ENCODE measurements at places on chromosomes 5 and 9.

DNA sequence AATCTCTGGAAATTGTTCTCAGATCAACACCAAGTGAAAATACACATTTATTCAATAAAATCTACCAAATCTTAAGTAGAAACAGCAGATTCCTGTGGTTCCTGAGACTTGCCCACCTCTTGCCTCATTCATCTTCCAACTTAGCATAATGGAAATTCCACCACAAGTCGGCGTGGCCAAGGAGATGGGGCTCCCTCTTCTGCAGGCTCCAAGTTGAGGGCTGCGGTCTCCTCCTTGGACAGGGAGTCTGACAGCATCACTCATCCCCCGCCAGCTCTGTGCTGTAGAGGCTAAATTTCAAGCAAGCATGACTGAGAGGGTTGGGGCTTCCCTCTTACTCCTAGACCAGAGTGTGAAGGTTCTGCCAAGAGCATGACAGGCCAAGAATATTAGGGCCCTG, 273.7 kb downstream of the DIRAS2 start:
- DNase-seq: no peak

DNA sequence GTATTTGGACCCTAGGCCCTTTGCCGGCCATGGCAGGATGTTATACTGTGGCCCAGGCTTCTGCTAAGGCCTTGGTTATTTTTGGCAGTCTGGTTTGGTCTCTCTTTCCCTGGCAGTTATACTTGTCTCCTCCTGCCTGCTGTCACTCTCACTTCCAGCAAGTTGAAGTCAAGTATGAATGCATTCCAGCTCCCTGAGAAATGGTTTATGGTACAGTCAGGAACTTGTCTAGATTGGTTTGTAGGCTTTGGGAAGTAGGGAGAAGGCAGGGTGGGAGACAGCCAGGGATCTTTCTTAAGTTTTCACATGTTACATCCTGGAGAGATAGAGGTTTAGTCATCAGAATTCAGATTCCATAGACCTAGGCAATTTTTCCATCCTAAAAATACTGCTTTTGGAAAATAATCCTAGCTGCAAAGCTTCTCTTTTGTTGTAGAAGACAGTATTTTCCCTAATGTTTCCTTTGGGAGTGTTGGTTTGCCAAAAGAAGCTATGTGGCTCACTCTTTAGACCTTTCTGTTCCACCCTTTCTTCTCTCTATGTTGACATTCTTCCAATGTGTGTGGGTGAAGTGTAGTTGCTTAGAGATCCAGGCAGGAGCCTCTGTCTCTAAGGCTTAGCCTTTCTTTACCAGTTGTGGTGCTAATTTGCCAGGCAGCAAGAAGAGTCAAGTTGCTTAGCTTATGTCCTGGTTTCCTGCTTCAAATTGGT, 2.5 kb upstream of the KDM3B start:
- DNase-seq: no peak

- no peak for DNase-seq
Measured at GRCh38 chr9:129093602-129094386, 12.9 kb downstream of the DOLPP1 start.

DNA sequence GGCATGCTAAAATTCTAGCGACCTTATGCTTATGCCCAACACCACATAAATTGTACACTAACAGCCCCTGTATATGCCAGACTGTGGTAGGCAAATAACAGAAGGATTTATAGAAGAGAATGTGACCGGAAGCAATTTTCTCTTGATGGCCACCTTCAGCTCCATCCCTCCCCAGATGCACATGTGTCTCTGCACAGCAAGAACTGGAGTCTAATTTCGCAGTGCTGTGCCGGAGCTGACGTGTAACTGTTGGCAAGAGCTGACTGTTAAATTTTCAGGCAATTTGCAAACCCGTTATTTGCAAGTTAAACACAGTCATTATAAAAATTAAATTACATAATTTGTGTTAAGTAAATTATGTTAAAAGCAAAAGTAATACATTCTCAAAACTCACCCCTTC, 48.4 kb downstream of the PCA3 start:
- no peak for DNase-seq

- no peak for DNase-seq
Measured at GRCh38 chr5:42828671-42829070, 17.0 kb upstream of the SELENOP start.

DNA sequence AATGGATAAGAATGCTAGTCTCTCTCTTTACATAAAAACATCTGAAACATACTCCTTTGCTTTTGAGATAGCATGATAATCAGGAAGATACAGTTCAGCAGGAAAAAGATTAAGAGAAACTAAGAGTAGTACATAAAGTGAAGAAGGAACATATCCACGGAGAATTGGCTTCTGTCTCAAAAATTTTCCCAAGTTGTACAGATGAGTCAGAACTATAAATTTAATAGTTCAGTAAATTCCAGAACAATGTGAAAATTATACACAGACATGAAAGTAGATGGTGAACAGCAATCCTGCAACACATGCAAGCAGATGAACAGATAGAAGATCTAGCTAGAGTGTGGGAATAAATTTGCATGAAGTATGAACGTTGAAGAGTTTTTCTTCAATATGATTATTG, 691.4 kb upstream of the RIOK2 start:
- no peak for DNase-seq
